Right lobe of liver (tissue), 6 donors: ENCODE measurements at places on chromosomes 7 and 10. TPM values are rescaled to one million over a fixed set of nuclear protein-coding genes. Genes with fewer than 3 reads are reported as not detected.

The TBX20 gene
- total RNA-seq, result 0.95 TPM

DNA sequence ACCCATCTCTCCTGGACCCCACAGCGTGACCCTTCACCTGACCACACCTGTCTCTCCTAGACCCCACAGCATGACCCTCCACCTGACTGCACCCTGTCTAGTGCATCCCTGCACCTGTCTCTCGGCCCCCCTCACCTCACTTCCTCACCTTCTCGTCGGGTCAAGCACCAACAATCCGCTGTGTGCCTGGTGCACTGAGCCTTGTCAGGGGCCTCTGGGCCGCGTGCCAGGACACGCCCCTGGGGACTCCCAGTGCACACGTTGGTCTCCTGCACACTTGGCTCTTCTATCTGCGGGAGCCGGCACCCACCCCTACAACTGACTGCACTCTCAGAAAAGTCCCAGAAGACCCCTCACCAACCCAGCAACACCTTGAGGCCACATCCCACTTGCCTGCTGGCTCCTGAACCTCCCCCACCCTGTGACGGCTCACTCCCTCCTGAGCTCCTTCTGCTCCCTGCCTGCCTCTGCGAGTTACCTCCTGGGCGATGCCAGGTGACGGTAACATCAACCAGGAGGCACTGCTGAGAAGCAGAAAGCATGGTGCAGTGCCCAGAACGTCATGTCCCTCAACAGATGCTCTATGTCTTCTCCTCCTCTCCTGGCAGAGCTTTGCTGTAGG is 147.6 kb downstream of the DIP2C start:
- no peak for DNase-seq

GRCh38 chr10:76218035-76218434 is 786.6 kb downstream of the LRMDA start:
- DNase-seq, result no peak

GRCh38 chr7:148967602-148968001 is 60.7 kb downstream of the PDIA4 start:
- no peak for DNase-seq

DNA sequence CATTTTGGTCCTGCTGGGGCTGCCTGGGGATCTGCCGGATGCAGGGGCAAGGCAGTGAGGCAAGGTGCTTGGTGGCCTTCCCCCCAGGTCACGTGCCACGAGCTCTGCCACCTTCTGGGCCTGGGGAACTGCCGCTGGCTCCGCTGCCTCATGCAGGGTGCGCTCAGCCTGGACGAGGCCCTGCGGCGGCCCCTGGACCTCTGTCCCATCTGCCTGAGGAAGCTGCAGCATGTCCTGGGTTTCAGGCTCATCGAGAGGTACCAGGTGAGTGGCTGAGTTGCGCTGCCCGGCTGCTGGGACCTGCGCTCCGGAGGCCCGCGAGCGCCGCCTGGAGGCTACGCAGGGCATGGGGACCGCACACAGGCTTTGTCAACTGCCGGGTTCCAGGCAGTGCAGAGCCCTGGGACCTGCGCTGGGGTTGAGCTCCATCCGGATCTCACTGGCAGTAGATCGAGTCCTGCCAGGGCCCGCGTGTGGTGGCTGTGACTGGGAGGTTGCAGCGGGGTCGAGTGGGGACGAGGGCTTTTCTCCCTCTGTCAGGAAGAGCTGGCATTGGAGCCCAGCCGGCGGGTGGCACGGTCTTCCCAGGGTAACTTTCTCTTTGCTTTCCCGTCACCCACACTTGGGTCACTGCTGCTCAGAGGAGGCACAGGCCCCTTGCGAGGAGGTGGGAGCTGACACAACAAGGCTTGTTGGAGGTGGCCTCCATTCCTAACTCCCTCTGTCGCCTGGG is 21.7 kb downstream of the AMZ1 start:
- DNase-seq, result peak; percentile 79

DNA sequence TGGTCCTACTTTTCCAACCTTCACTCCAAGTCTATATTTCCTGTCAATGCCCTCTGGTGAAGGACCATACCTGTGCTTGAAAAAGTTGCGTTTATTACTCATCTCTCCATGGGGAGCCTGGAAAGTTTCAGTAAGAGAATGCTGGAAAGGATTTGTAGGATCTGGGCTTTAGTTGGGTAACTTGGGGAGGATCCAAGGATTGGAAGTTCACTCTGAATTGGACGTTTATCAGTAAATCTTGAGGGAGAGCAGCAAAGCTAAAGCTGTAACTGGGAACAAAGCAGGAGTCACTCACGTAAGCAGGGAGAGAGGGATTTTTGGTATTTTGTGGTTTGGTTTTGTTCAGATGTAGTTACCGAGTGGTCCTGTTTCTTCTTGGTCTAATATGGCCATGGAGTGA is 51.4 kb upstream of the NPVF start:
- DNase-seq, result no peak
